Testis (tissue), 5 donors: ENCODE measurements at places on chromosomes 7 and 10.

DNA sequence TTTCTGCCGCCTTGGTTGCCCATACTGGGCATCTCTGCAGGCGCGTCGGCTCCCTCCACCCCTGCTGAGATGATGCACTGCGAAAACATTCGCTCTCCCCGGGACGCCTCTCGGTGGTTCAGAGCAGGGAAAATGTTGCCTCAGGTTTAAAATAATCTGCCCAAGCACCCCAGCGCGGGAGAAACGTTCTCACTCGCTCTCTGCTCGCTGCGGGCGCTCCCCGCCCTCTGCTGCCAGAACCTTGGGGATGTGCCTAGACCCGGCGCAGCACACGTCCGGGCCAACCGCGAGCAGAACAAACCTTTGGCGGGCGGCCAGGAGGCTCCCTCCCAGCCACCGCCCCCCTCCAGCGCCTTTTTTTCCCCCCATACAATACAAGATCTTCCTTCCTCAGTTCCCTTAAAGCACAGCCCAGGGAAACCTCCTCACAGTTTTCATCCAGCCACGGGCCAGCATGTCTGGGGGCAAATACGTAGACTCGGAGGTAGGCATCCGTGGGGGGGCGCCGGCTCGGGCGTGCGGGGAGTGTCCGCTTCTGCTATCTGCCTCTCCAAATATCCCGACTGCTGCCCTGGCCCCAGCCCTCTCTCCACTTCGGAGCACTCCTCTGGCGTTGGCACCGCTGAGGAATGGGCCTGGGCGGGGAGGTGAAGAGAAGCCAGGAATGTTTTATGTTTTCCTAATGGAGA is at the start of gene CAV1:
Gene CAV1, plus strand, starts transcription at position 428 of the 689 bp plus-strand sequence. Its CDS starts 27 bp downstream, at position 455.
- DNase-seq, result peak; percentile 83

DNA sequence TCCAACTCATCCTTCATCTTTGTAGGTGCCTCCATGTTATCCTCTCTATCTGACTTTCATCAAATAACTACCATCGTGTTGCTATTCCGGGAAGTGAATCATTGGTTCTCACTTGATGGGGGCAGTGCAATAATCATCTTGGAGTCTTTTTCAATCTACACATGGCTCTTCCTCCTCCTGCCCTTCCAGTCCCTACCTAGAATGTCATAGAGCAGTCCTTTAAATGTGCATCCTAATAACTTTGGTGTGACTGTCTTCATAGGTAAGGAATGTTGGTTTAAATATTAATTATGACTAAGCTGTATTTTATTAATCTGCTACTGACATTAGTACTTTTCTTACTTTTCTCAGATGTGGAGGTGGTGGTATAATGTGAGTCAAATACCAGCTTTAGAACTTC is 8.4 kb upstream of the CDK14 start:
- DNase-seq, result no peak

DNA sequence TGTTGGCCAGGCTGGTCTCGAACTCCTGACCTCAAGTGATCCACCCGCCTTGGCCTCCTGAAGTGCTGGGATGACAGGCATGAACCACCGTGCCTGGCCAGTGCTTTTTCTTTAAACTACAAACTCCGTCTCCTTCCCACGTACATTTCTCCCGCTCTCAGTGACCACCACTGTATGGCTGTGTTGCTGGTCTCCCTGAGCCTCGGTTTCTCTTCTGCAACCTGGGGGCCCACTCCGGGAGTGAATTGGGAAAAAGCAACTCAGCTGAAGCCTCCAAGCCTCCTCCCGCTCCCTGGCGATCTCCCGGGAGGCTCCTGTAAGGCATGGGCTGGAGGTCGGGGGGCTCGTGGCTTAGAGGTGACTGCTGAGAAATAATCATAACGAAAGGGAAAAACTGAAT is 136.3 kb downstream of the ELFN1 start:
- DNase-seq, result no peak

DNA sequence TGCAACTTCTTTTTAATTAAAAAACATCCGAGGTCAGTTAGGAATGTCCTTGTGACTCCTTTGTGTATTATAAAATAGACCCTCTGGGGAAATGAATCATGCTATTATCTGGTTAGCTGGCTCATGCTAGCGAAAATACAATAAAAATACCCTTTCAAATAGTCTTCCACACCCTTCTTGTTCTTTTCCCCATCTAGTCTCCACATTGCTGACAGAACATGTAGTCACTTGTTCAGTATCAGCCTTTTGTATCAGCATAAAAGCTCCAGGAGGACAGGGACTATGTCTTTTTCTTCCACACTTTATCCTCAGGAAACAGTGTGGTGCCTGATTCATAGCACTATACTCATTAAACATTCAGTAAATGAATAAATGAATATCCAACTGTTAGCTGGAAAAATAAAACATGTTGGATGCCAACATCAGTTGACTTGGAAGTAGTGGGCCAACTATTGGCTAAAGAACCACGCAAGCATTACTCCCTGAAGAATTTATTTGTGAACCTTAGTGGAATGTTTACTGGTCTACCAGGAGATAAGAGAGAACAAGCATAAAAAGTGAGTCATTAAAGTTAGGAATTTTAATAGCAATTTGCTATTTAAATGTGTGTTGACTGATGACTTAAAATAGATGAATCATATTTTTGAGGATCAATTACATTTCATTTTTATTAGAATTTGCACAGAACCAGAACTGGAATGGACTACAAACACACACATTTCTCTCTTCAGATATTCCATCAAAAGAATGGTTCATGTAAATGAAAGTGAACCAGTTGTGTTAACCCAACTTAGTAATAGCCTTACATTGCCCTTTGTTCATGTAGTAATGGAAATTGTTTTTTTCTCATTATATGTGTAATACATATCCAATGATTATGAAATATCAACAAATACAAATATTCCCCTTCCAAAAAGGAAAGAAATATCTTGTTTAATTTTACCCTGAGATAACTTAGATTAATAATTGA is 129.6 kb downstream of the DKK1 start:
- DNase-seq, result no peak

- DNase-seq, result peak; percentile 87
Measured at GRCh38 chr7:151008511-151009323, 15.6 kb downstream of the ATG9B start.

GRCh38 chr7:2896131-2896530 is 52.0 kb upstream of the GNA12 start:
- no peak for DNase-seq
